Esophagus muscularis mucosa (tissue), 4 donors: ENCODE measurements at places on chromosomes 5 and 9. TPM values are rescaled to one million over a fixed set of nuclear protein-coding genes. Genes with fewer than 3 reads are reported as not detected.

SVEP1 gene
- total RNA-seq = 64.1 TPM

SIT1 gene
- 0.83 TPM for total RNA-seq

SPATA31A3 gene
- total RNA-seq = not detected

IL13 gene
- not detected for total RNA-seq

FCN2 gene
- total RNA-seq = not detected

PCDHGA1 gene
- 1.2 TPM for total RNA-seq

NRG2 gene
- 5.0 TPM for total RNA-seq

TRUB2 gene
- total RNA-seq = 13.2 TPM

LHX6 gene
- 16.8 TPM for total RNA-seq

NADK2 gene
- total RNA-seq = 44.6 TPM

CDH12 gene
- total RNA-seq = not detected

CCL27 gene
- not detected for total RNA-seq

GFM2 gene
- total RNA-seq = 15.4 TPM

PCDHGA10 gene
- total RNA-seq = 5.1 TPM

UBE2QL1 gene
- total RNA-seq = 1.6 TPM

IL12B gene
- 0.17 TPM for total RNA-seq

OR13C4 gene
- not detected for total RNA-seq

CNTFR gene
- total RNA-seq = 3.8 TPM

TAF11L5 gene
- not detected for total RNA-seq

HACD4 gene
- total RNA-seq = 25.0 TPM

PRELID2 gene
- total RNA-seq = 19.7 TPM

AQP7 gene
- 1.8 TPM for total RNA-seq

IL7R gene
- 4.2 TPM for total RNA-seq

GLDC gene
- not detected for total RNA-seq

AGGF1 gene
- 22.2 TPM for total RNA-seq

DPYSL3 gene
- 381 TPM for total RNA-seq

FEM1C gene
- 56.5 TPM for total RNA-seq

OR13J1 gene
- not detected for total RNA-seq

C9orf85 gene
- total RNA-seq = 5.8 TPM

IRX2 gene
- total RNA-seq = 0.26 TPM

KIF4B gene
- not detected for total RNA-seq

SLC45A2 gene
- not detected for total RNA-seq

LURAP1L gene
- total RNA-seq = 25.9 TPM

ZNF782 gene
- total RNA-seq = 5.8 TPM

GRIN3A gene
- total RNA-seq = 0.57 TPM

DDX41 gene
- 65.1 TPM for total RNA-seq

PRUNE2 gene
- 728 TPM for total RNA-seq
